ENCODE measurements at places on chromosomes 13 and 19.

DNA sequence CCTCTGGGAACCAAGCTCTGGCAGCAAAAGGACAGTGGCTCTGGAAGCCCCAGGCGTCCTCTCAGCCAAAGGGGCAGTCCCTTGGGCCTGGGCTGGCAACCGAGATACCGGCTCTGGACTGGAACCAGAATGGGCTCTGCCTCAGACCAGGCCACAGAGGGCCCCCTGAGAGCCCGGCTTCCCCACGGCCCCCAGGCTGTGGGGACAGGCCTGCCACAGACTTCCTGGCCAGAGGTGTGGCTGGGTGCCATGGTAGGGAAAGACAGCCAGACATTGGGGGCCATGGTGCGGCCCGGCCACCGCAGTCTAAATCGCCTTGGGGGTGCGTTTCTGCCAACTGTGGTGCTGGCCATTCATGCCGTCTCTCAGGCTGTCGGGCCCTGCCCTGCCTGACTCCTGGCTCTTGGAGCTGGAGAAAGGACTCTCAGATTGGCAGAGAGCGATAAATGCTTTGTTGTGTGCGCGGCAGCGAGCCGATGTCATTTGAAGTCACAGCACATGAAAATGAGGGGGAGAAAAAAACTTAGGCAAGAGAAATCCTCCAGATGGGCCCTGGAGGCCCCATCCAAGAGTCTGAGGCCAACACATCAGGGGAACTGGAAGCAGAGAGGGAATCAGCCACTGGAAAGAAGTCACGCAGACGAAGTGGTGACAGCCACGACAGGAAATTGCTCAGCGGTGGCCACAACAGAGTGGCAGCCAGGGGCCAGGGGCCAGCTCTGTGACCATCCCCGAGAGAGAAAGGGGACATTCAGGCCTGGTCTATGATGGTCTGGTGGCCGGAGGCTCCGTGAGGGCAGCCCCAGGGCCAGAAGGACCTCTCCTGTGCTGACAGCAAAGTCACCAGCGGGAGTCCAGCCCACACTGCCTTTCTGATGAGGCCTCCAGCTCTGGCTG is 26.5 kb downstream of the SH3GL1 start:
- no peak for DNase-seq

GRCh38 chr13:29111446-29111845 is 291.3 kb downstream of the MTUS2 start:
- peak; percentile 43 for DNase-seq

- peak; percentile 8 for DNase-seq
Observed at GRCh38 chr13:103145442-103145841, 79.2 kb upstream of the SLC10A2 start.

DNA sequence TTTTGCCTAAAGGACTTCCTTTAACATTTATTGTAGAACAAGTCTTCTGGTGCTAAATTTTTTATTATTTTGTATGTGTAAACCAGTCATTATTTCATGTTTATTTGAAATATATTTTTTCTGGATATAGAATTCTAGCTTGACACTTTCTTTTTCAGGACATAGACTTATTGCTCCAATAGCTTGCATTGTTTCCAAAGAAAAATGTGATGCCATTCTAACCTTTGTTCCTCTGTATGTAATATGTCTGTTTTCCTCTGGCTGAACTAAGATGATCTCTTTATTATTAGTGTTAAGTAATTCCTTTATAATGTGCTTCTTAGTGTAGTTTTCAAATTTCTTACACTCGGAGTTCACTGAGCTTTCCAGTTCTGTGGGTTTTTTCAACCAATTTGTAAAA is 174.1 kb upstream of the STARD13 start:
- no peak for DNase-seq

DNA sequence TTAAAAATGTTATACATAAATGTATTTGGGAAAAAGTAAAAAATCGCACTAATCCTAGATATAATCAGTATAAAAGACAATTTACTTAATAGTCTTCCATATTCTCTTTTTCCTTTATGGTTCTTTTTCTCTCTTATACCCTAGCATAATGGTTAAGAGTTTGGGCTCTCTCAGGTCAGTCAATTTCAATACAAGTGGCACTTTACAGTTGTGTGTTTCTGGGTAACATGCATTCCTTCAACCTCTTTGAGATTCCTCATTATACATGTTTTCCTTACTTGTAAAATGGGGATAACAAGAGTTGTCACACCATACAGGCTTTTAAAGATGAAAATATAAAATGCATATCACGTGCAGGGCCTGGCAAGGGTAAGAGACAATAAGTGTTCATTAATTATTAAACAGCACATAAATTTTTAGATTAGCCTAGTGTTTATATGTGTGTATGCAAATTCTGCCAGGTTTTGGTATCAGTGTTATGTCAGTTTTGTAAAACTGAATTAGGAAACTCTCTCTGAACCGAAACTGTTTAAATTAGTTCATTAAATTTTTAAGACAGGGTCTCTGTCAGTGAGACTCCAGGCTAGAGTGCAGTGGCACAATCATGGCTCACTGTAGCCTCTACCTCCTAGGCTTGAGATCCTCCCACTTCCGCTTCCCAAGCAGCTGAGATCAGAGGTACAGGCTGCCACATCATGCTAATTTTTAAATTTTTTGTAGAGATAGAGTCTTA is 49.8 kb downstream of the ELF1 start:
- DNase-seq: no peak

DNA sequence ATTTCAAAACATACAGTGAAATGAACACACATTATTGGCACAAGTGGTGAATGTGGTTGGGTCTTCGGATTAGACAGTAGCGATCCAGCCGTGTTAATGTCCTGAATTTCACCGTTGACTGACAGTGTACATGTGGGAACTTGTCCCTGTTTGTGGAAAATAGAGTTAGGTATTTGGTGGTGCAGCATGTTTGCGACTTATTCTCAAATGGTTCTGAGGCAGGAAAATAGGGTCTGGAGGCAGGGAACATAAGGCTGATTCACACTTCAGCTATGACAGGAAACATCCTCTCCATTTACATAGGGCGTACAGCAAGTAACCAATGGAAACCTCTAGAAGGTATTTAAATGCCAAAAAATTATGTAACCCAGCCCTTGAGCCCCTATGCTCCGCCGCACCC is 4.2 kb downstream of the LGALS7B start:
- peak; percentile 64 for DNase-seq

GRCh38 chr19:2529473-2529918 is 53.6 kb downstream of the GADD45B start:
- peak; percentile 73 for DNase-seq

GRCh38 chr13:35489050-35489449 is 12.6 kb upstream of the MAB21L1 start:
- no peak for DNase-seq

DNA sequence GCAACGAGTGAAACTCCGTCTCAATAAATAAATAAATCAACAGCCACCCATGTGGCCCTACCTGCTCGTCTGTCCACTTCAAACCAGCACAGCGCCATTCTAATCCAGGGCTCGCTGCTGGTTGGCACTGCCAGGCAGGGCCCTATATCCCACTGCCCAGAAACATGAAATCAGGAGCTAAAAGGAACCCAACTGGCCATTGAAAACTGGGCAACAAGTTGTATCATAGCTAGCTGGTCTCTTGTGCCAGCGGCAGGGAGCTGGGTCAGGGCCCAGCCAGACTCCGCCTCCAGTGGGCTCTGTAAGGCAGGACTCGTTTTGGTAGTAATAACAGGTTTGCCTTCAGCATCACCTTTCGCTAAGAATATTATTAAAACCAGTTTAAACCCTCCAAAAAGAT is 39.3 kb downstream of the GGACT start:
- DNase-seq: no peak

DNA sequence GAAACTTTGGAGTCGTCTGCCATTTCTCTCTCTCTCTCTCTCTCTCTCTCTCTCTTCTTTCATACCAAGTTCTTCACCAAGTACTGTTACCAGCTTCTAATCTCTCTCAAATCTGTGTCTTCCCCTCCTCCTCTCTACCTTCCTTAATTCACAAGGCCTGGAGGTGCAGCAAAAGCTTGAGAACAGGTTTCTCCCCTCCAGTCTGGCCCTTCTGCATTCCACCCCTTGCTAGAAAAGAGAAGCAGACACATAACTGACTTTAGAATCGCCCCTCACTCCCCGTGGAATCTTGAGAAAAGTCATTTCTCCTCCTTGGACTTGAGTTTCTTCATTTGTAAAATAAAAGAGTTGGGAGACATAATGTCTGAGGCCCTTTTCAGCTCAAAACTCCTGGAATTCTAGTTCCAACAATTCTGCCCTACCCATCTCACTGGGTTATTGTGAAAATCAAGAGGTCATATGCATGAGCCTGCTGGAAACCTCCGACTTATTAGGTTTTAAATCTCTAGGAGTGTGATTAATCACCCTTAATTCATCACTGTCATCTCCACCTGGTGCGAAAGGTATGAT is 20.4 kb downstream of the AMER2 start:
- no peak for DNase-seq

GRCh38 chr13:69108486-69108885 is 999.1 kb upstream of the ATXN8OS start:
- DNase-seq: no peak

- DNase-seq: peak; percentile 43
Observed at GRCh38 chr13:42384265-42384664, 112.3 kb downstream of the AKAP11 start.

DNA sequence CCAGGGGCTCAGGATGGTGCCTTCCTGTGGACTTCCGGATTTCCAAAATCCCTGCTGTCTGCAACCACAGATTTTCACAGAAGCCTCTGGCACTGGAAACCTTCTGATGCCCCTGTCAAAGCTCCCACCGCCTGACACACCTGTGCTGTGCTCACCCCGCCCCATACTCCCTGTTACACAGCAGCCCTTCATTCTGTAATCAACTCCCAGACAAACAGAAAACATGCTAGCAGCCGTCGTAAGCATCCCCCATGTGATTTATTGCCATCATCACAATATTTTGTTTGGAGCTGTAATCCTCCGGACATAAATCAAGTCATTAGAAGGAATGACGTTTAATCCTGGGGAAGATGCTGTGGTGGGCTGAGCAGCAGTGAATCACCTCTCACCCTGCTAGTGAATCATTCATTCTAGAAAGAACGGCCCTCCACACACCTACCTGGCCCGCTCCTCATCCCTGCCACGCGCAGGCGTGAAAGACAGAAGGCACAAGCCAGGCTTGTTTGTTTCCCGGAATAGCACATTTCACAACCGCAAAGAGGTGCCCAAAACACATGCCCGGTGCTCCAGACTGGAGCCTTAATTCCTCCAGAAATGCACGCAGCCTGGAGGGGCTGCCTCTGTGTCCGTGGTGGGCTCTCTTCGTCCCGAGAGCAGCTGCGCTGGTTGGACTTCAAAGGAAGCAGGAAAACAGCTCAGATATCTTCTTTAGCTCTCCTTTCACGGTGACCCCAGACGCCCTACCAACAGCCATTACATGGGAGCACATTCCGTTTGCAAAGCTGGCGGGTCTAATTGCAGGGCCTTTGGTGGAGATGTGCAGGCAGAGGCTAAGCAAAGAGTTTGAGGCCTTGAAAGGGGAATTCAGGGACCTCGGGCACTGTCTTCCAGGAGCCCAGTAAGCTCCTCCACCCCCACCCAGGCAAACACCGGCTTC is 41.3 kb upstream of the KCTD15 start:
- no peak for DNase-seq

Data from choroid plexus epithelial cell (primary cell).